Left kidney (tissue), 8 donors: ENCODE measurements at places on chromosomes 3 and 15. TPM values are rescaled to one million over a fixed set of nuclear protein-coding genes. Genes with fewer than 3 reads are reported as not detected.

Gene TMEM40
- polyA plus RNA-seq, result 2.2 TPM

Gene CD86
- polyA plus RNA-seq, result 1.3 TPM

Gene CPB1
- polyA plus RNA-seq, result 0.90 TPM

Gene GOLGA8S
- 1.4 TPM for polyA plus RNA-seq

Gene APOD
- polyA plus RNA-seq, result 13.3 TPM

Gene FANCD2OS
- polyA plus RNA-seq, result 0.81 TPM

Gene MGLL
- 22.6 TPM for polyA plus RNA-seq

Gene MASP1
- polyA plus RNA-seq, result 8.7 TPM

Gene RPL32
- 1,889 TPM for polyA plus RNA-seq

Gene PRTG
- polyA plus RNA-seq, result 15.8 TPM

Gene SNUPN
- polyA plus RNA-seq, result 30.1 TPM

Gene BNC1
- polyA plus RNA-seq, result 0.17 TPM

Gene CCR9
- 0.05 TPM for polyA plus RNA-seq

Gene DUSP7
- 13.9 TPM for polyA plus RNA-seq

GRCh38 chr3:112341386-112341785, 8.4 kb downstream of the CD200 start:
- no peak for DNase-seq

DNA sequence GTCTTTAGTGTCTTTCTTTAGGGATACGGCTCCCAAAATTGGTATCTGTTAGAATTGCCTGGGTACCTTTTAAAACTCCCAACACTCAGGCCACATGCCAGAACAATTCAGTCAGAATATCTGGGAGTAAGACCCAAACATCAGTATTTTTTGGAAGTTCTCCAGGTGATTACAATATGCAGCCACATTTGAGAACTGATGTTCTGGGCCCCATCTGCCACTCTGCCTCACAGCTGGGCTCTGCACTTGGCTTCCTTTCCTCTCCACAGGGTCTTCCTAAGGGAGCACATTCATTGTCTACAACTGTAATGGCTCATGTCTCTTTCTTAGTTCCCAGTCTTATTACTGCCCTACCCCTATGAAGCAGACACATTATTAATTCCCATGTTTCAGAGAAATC, 394.5 kb downstream of the MFSD1 start:
- DNase-seq, result no peak

- no peak for DNase-seq
These were observed 54.2 kb upstream of the TSEN2 start for GRCh38 chr3:12430086-12430485.

DNA sequence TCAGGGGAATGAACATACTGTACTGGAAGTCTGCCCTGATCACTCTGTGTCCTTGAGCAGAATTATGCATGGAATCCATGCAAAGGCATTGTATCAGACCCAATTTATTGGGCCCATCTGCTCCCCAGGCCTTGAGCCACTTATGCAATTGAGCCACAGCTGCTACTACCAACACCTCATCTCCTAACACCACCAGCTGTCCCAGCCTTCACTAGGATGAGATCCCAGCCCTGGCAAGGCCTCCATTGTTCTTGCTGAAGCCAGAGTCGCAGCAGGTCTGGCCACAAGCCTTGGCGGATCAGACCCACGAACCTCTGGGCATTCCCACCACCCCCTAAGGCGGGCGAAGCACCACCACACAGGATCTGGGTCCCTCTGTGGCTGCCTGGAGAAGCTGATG, 9.2 kb upstream of the NME9 start:
- DNase-seq, result no peak

DNA sequence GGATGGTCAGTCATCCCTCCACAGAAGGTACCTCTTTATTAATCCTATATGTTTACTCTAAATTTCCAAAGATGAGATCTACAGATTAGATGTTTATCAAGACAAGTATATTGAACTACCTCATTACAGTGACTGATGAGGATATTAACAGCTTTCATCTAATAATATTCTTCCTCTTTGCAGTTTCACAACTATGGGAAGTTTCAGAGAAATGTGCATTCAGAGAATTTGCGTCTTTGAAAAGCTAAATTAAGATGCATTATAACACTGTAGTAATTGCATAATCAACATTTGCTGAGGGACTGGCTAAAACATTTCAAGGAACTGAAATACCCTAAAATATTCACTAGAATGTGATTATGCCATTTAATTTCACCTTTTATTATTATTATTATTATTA, 46.7 kb downstream of the MCF2L2 start:
- DNase-seq, result no peak

DNA sequence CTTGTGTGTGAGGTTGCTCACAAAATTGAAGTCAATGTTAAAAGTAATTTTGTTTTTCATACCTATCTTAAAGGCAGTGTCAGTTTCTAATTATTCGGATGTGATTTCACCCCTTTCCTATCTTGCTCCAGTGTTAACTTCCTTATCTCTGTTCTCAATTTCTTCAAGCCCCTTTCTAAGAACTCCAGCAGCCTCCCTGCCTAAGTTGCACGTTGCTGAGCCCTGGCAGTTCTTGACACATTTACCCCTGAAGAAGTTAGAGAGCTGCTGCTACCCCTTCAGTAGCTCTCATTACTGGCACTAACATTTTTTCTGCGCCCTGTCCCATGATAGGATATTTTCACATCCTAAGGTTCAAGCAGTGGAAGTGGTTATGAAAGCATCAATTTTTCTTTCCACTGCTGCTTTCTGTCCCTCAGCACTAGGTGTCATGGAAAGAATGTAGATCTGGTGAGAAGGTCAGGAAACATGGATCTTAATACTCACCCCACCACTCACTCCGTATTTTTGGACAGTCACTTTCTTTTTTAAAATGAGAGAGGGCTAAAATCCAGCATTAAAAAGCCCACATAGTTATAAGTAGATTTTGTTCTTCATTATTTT, 62.9 kb downstream of the OPA1 start:
- no peak for DNase-seq

- no peak for DNase-seq
These were observed 208.9 kb downstream of the CHST2 start for GRCh38 chr3:143328451-143328850.

DNA sequence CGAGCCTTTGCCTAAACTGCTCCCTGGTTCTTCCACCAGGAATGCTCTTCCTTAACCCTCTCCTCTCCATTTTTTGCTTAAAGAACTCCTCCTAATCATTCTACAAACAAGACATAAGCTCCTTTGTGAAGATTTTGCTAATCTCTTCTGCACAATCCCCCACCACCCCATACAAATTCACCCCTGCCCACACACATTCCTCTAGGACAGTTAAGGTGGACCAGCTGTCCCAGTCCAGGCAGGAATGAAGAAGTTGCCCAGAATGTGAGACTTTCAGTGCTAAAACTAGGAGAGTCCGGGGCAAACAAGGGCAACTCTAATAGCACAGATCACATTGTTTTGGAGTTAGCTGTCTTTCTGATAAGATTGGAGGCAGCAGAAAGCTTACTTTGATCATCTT, 13.9 kb upstream of the FAM174B start:
- DNase-seq, result no peak

DNA sequence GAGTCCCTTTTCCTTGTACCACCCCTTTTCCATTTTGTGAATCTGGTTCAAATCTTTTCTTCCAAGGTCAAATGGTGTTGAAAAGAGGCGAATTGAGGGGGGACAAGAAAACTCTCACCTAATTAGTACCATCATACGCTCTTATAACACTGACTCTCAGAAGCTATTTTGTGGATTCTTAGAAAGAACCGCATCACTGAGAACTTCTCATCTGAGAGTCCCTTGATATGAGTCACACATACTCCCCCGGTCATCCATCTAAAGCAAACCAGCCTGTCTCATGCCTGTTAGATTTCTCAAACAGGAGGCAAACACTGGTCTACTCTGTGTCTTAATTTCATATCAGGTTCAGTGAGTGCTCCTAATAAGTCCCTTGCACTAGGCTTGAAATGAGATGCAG, 76.5 kb upstream of the SPRED1 start:
- DNase-seq, result no peak

- DNase-seq, result peak; percentile 46
These were observed 401.8 kb downstream of the SHQ1 start for GRCh38 chr3:72446218-72447058.

GRCh38 chr15:69398491-69398891, 15.7 kb upstream of the KIF23 start:
- DNase-seq, result no peak

DNA sequence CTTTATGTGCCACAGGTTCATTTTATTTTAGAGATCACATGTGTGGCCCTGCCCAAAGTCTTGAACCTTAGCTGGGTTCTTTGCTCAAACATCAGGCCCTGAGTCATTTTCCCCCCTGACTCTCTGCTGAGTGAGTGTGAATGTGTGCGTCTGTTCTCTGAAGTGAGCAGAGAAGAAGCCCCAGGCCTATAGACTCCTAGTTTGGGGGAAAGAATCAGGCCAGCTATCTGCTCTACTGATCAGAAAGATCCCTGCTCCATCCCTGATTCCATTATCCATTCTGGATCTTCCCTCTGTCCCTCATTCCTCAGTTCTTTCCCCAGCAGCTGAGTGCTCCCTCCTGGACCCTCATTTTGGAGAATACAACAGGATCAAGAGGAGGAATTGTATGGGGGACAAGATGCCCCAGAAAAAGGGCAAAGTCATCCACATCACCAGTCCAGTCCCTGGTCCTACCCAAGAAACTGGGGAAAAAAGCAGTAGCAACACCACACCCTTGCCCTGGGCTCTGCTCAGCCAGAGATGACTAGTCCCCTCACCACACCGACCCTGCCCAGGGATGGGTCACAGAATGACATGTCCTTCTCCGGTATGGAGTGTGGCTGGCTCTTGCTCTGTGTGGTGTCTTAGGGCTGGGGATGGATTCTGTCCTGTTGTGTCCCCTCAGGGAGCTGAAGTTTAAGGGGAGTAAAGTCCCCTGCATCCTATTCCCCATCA, 3.2 kb downstream of the DUOX1 start:
- DNase-seq, result no peak

- no peak for DNase-seq
These were observed 21.6 kb upstream of the SLC6A20 start for GRCh38 chr3:45817831-45818522.

DNA sequence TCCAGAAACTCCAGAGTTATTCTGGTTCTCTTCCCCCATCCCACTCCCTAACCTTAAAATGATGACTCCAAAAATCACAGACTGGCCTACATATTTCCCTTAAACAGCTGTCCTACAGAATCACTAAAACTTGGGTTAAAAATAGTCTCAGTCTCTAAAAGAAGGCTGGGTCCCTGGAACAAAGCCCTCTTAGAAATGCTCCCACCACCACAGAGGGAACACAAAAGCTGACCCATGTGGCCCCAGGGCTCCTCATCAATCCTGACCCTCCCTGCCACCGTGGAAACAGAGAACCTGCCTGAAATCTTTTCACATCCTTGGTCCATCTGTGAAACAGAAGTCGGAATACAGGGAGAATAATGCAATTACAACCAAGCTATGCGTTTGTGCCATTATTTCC, 55.7 kb upstream of the DCLK3 start:
- no peak for DNase-seq

- DNase-seq, result peak; percentile 29
These were observed 62.2 kb upstream of the MCF2L2 start for GRCh38 chr3:183490653-183491052.

DNA sequence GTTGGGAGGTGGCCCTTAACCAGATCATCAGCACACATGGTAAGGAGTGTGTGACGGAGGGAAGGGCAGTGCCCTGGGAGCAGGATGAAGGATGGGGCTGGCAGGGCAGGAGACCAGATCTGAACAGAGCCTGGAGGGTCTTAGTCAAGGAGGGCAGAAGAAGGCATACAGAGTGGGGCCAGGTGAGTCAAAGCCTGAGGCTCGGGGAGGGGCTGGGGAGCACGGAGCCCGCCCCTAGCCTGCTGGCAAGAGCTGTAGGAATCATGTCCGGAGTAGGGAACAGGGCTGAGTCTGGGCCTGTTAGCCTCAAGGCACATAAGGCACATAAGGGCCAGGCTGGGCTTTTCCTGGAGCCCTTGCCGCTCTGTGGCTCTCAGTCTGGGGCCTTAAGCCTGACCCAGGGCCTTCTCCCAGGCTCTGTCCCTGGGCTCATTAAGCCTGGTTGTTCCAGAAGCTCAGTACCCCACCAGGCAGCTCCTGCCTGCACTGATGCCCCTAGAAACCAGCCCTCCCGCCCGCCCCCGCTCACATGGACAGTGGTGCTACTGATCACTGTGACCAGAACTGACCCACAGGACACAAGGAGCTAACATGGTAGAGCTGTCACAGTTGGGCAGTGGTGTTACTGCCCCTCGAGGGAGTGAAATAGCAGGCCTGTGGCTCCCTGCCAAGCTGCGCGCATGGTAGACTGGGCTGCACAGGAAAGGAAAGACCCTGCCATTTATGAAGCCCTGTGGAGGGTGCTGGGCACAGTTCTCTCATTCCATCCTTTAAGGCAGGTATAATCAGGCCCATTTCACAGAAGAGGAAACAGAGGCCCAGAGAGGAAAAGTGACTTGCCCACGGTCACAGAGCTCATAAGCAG, 14.6 kb downstream of the ISG20 start:
- no peak for DNase-seq

DNA sequence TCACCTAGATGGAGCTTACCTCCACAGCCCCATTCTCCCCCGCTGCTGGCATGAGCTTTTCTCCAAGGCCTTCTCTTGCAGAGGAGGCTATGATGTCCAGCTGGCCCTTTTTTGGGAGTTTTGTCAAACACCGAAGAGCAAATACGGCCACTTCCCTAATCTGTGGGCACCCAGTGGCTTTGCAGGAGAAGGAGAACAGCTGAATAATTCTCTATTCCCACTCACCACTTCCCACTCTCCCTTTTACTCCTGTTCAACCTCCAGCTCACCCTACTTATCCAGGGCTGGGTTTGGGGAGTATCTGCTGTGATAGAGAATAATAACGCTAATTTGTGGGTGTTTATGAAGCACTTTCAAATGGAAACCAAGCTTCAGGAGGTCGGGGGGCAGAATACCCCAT, 93.0 kb downstream of the AAGAB start:
- DNase-seq, result no peak
